Anterior cingulate cortex (tissue), 58 donors: ENCODE measurements at places on chromosomes 7 and 10.

GRCh38 chr10:113712755-113713639 lies 33.3 kb downstream of the CASP7 start:
- no peak for DNase-seq

DNA sequence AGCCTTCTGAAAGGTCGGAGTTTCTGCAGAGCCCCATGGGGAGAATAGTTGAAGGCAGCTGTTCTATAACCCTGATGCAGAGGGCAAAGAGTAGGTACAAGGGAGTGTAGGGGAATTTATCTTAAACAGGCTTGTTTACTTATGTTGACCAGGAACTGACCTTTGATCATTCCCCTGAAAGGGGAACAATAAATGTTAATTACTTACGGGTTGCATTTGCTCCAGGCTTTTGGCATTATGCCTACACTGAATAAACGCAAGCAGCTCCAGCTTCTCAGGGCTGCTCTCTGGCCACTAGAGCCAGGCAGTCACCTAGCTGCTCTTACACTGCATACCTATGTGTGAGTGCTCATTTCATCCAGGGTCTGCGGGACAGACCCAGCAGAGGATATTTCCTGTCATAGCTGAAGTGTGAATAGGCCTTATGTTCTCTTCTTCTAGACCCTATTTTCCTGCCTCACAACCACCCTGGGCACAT lies 26.9 kb upstream of the ABCA13 start:
- DNase-seq: no peak

DNA sequence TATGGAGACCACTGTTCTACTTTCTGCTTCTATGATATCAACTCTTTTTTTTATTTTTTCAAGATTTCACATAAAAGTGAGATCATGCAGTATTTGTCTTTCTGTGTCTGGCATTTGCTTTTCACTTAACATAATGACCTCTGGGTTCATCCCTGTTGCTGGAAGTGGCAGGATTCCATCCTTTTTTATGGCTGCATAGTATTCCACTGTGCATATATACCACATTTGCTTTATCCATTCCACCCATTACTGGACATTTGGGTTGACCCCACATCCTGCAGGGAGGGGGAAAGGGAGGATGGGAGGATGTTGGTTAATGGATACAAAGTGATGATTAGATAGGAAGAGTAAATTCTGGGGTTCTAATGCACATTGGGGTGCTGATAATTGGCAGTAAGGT lies 80.3 kb upstream of the NPTX2 start:
- DNase-seq: no peak

GRCh38 chr10:20744821-20745220 lies 152.3 kb downstream of the NEBL start:
- DNase-seq: no peak

- DNase-seq: no peak
These were observed 4.8 kb upstream of the MKLN1 start for GRCh38 chr7:131322861-131323260.

DNA sequence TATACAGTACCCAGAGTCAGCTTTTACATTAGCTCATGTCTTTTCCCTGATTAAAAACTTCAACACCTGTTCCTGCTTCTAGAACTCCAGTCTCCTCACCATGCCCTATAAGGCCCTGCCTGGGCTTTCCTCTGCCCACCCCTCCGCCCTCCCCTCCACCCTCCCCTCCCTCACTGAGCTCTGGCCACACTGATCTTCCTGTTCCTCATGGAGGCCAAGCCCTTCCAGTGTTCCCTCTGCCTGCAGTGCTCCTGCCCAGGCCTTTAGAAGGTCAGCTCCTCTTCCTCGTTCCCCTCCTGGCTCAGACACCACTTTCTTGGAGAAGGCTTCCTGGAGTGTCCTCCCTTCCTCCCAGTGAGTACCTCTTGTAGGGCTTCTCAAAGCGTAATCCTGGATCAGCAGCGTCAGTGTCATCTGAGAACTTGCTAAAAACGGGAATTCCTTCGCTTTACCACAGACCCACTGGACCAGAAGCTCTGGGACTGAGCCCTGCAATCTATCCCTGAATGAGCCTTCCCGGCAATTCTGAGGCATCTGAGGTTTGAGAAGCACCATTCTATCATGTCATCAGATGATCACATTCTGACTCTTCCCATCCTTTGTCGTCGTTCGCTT lies 3.7 kb downstream of the PDZD7 start:
- no peak for DNase-seq

DNA sequence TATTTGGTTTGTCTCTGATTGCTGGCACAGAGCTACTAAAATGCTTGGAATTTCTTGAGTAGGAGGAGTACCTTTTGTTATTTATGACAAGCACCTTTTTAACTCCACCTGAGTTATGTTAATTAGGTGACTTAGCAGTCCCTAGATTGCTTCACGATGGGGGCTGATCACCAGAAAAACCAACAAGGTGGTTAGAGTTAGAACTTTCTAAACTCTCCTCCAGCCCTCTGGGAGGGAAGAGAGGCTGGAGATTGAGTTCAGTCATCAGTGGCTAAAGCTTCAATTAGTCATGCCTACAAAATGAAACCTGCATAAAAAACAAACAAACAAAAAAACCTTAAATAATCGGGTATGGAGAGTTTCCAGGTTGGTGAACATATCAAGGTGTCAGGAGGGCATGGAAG lies 23.6 kb upstream of the ING3 start:
- DNase-seq: no peak
